HFFc6 (cell line): ENCODE measurements at places on chromosomes 6 and 20.

DNA sequence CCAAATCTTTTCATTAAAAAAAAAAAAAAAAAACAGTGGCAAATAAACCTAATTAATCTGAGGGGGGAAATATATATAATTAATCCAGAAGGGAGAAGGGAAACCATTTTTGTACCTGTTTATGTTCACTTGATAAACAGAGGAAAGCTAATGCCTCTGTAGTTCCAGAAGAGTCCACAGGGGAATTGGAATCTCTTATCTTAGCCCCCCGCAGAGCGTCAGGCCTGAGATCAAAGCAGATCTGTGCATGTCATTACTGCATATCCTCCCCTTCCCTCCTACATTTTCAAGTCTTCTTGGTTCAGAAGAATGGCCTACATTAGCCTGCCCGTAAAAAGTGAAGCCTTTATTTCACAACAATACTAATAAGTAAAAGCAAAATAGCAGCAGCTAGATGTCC is 157.2 kb downstream of the PTPRT start:
- DNase-seq, result no peak

- peak; percentile 16 for DNase-seq
Observed at GRCh38 chr20:56352345-56353055, 6.3 kb upstream of the FAM210B start.

GRCh38 chr6:123507582-123507981 is 129.2 kb downstream of the TRDN start:
- DNase-seq, result no peak

- DNase-seq, result no peak
Observed at GRCh38 chr6:47535316-47536225, 58.0 kb downstream of the CD2AP start.

GRCh38 chr20:5072756-5073659 is 46.8 kb downstream of the PCNA start:
- DNase-seq, result peak; percentile 80

GRCh38 chr6:159935065-159935464 is 33.8 kb upstream of the IGF2R start:
- DNase-seq, result peak; percentile 14

GRCh38 chr6:100078509-100078908 is 84.5 kb upstream of the MCHR2 start:
- DNase-seq, result peak; percentile 64

DNA sequence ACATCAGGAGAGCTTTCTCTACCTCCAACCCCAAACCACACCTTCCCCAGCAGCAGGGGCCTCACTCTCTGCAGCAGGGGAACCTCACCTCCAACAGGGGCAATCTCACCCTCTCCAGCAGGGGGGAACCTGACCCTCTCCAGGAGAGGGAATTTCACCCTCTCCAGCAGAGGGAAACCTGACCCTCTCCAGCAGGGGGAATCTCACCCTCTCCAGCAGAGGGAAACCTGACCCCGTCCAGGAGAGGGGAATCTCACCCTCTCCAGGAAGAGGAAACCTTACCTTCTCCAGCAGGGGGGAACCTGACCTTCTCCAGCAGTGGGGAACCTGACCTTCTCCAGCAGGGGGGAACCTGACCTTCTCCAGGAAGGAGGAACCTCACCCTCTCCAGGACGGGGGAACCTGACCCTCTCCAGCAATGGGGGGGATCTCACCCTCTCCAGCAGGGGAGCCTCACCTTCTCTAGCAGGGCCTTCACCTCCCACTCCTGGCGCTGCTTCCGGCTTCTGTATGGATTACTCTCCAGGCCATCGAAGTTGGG is 3.1 kb downstream of the B3GALT4 start:
- DNase-seq, result peak; percentile 69

DNA sequence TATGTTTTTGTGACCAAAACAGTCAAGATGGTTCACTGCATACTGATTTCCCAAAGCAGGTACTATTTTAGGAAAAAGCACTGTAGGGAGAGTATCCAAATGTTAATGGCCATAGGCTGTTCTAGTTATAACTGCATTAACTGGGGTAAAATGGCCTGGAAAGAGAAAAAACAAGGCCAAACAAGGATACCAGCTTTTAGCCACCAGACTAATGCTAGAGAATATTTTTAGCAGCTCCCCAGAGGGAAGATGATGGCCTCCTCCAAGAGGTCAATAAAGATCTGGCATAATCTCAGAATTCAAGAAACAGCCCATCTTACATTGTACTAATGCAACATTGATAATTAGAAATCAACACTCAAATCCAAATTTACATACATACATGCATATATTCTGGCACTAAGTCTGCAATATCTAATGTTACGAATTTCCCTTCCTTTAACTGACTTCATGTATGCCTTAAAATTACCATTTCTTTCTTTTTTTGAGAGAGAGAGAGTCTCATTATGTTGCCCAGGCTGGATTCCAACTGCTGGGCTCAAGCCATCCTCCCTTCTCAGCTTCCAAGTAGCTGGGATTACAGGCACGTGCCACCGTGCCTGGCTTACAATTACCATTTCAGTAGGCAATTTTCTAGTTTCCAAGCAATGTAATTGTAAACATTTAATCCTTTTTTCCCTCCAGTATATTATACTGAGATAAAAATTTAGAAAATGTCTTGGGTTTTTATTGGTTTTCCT is 9.3 kb downstream of the COX7A2 start:
- DNase-seq, result no peak

- DNase-seq, result no peak
Observed at GRCh38 chr6:163302747-163303146, 111.8 kb upstream of the QKI start.
